SW 1271 (cell line): ENCODE measurements at places on chromosomes 11 and 22.

DNA sequence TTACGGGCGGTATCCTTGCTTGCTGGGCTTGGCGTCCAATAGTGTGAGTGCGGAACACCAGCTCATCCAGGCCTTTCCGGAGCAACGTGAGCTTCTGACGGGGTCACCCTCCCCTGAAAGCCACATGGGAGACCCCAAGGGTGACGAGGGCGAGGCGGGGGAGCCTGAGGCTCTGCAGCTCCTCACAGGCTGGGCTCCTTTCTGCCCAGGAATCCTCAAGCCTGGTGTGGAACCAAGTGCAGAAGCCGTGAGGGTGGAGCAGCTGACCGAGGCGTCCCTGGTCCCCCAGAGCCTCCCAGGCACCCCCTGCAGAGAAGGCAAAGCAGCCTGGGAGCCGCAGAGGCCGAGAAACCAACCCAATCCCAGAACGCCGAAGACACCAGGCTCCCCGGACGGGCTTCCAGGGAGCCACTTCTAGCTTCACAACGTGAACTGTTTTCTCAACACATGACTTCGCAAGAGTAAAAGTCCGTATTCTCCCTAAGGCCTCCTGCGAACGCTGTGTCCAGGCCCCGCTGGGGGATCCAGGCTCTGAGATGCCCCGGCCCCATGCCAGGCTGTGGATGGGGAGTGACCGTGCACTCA, 530.3 kb downstream of the BRD1 start:
- no peak for DNase-seq

DNA sequence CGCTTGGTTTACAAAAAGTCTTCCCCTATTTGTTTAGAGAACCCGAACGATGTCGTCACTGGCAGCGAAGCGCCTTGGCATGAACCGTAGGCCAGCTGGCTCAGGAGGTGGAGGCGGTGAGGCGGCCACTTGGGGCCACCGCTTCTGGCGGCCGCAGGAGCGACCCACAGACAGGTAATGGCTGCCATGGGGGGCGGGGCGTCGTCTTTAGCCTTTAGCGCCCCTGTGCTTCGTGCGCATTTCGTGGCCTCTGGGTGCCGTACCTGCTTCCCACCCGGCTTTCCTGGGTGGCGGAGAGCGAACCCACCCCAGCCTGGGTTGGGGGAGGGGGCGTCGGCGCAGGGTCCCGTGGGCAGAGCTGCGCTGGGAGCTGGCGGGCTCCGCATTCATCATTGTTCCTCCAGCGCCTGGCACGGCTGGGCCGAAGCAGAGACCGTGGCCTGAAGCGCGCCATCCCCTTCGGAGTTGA, 469 bp upstream of the OSBP2 start:
- DNase-seq = no peak

DNA sequence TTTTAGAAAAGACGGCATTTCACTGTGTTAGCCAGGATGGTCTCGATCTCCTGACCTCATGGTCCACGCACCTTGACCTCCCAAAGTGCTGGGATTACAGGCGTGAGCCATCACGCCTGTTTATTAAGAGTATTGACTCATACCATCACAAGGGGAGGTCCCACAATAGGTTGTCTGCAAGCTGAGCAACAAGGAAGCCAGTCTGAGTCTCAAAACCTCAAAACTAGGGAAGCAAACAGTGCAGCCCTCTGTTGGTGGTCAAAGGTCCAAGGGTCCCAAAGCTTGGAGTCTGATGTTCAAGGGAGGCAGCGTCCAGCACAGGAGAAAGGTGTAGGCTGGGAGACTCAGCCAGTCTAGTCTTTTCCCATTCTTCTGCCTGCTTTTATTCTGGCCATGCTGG, 32.8 kb upstream of the LDLRAD3 start:
- no peak for DNase-seq

DNA sequence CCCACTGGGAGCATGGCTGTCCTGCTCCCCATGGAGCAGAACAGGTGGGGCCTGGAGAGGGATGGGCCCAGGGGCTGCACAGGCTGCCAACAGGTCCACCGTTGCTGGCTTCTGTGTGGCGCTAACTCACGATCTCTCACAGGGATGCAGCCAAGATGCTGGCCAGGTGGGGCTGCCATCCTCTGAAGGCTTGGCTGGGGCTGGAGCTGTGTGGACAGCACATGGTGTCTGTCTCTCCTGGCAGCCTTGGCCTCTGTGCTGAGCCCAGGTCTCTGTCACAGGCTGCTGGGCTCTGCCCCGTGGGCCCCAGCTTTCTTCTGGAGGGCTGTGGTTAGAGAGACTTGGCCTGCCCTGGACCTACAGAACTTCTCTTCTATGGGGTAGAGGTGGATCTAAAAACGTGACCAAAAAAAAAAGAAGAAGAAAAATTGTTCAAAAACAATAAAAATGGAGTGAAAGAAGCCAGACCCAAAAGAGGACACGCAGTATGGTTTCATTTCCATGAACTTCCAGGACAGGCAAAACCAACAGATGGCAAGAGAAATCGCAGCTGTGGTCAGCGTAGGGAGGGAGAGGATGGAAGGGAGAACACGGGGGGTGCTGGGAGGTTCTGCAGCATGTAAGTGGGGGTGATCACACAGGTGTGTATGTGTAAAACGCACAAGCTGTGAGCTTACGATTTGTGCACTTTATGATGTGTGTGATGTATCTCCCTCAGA, 12.2 kb downstream of the PARVG start:
- no peak for DNase-seq

- DNase-seq = no peak
Observed at GRCh38 chr22:28046100-28046499, 127.0 kb upstream of the PITPNB start.
